ENCODE measurements at places on chromosomes 2 and 18.

GRCh38 chr2:161308178-161308955, at the start of gene PSMD14:
Gene PSMD14, plus strand, starts transcription at chr2:161308425. Its CDS starts 10,401 bp downstream, at chr2:161318826.
- DNase-seq, result peak; percentile 98

DNA sequence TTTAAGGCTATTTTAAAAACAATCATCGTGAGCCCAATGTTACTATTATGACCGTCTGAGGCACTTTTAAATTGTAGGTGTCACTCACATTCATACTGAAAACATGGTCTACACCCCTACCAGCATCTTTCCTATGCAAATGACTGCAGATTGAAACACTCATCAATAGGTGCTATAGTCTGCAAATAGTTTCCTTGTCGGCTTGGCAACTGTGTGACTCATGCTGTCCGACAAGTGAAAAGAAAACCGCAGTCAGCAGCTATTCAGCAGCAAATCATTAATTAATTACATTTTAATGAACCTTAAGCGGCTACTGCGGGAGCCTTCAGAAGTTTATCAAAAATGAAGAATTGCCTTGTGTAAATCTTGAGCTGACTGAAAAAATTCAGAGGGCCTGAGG, 134.4 kb downstream of the FIGN start:
- DNase-seq, result no peak

GRCh38 chr2:36493306-36493705, 104.7 kb downstream of the FEZ2 start:
- DNase-seq, result no peak

GRCh38 chr2:159891917-159892730, 94.1 kb upstream of the CD302 start:
- DNase-seq, result peak; percentile 29

GRCh38 chr2:227366769-227367426, 12.2 kb downstream of the TM4SF20 start:
- DNase-seq, result peak; percentile 79

DNA sequence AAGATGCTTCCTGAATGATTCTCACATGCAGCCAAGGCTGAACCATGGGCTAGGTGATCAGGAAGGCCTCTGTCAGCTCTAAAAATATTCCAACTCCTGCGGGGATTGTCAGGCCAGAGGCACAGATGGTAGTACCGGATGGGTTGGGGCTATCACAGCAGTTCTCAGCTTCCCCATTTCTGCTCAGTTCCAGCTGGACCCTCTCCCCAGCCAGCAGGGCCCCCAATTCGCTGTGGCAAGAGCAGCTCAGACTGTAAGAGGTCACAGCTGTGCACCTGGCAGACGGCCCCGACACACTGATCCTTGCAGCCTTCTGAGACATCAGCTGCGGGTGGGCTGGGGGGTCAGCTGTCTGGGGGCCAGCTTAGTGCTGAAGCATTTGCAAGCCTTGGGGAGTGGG, 43.6 kb upstream of the TCF7L1 start:
- DNase-seq, result no peak

DNA sequence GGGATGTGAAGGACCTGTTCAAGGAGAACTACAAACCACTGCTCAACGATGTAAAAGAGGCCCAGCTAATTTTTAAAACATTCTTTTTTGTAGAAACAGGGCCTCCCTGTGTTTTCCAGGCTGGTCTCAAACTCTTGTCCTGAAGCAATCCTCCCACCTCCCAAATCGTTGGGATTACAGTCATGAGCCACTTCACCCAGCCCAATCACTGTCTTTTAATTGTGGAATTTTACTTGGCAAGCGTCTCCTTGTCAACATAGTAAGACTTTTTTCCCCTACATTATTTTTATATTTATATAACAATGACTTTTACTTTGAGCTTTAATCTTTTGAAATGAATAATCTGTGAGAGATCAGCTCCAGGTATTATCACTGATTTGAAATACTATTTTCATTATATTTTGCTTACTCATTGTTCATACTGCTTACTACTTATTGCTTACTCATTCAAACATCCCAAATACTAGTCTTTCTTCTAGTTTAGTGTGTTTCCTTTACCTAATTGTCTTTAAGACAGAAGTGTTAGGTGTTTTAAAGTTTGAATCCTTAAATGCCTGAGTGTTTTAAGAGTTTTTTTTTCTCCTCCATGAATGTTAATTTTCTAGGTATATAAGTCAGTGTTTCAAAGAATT, 48.9 kb downstream of the PTPN4 start:
- peak; percentile 15 for DNase-seq

DNA sequence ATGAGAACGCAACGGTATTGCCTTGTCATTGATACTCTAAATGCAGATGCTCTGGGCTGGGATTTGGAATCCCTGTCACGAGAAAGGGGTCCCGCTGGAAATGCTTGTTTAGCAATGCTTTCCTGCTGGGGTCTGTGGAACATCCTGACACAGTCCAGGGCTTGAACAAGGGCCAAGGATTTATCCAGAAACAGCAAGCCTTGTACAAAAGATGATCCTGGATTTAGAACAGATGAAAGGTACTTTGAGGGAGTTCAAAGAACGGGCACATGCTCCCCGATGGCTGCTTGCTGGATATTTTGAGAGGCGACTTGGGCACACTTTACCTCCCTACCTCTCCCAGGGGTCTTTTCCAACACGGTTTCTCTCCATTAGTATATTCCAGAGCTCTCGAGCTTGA, 108.1 kb upstream of the CELF4 start:
- DNase-seq, result no peak

- DNase-seq, result no peak
Observed at GRCh38 chr2:70746094-70746974, 21.7 kb downstream of the ADD2 start.

GRCh38 chr2:21356086-21356856, 232.5 kb downstream of the TDRD15 start:
- DNase-seq, result no peak

GRCh38 chr2:43134571-43134889, 91.9 kb downstream of the ZFP36L2 start:
- DNase-seq, result no peak

- DNase-seq, result peak; percentile 64
Observed at GRCh38 chr18:45164551-45164950, 450.7 kb upstream of the SLC14A2 start.

DNA sequence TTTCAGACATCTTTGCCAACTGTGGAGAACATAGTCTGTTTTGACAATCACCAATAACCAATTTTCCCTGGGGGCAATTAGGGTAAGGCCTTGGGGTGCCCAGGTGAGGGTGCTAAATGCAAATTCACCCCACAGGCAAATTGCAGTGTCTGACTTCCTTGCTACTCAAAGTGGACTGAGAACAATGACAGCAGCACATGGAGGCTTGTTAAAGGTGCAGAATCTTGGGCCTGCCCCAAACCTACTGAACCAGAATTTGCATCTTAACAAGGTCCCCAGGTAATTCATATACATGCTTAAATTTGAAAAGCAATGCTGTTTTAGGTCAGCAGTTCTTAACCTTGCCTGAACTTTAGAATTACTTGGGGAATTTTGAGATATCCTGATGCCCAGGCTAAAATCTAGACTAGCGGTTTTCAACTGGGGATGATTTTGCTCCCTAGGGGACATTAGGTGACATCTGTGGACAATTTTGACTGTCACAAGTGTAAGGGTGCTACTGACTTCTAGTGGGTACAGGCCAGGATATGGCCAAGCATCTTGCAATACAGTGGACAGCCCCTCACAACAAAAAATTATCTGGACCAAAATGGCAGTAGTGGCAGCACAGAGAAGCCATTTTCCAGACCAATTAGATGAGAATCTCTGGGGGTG, 80.2 kb upstream of the GCFC2 start:
- DNase-seq, result no peak

DNA sequence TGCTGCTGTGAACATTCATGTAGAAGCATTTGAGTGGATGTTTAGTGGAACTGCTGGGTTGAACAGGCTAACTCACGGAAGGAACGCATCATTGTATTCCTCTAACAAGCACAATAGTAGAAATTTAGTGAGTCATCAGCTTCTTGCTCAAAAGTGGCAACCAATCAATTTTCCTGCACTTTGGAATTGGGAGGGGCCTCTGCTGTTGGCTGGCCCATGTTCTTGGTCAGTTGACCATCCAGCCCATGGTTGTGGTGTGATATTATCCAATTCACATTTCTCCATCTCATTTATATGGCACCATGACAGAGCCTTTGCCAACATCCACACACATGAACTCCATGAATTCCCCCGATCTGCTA, 95.0 kb downstream of the TNFRSF11A start:
- DNase-seq, result peak; percentile 16

DNA sequence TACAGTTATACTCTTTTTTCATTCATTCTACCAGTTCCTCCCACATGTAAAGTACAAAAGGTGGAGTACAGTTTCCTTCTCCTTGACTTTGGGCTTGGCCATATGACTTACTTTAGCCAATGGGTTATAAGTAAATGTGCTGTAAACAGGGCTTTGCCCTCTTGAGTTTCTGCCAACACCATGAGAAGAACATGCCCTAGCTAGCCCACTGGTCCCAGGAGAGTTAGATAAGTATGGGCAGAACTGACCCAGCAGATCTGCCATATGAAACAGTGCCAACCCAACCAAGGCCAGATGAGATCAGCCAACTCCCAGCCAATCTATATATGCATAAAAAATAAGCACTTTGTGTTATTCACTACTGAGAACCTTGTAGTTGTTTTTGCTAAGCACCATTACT, 25.5 kb downstream of the ZC3H8 start:
- DNase-seq, result peak; percentile 14

DNA sequence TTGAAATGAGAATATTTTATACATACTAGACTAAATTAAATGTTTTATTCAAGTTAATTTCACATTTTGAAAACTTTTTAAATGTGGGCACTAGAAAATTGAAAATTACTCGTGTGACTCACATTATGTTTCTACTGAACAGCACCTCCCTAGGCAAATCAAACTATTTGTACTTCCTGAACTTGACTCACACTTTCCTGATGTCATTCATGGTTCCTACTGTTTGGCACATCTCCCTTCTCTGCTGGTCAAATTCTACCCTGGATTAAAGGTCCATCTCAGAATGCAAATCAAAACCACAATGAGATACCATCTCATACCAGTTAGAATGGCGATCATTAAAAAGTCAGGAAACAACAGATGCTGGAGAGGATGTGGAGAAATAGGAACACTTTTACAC, 16.7 kb downstream of the LHCGR start:
- DNase-seq, result no peak

- DNase-seq, result no peak
Observed at GRCh38 chr2:175206866-175207265, 25.4 kb upstream of the ATP5MC3 start.

DNA sequence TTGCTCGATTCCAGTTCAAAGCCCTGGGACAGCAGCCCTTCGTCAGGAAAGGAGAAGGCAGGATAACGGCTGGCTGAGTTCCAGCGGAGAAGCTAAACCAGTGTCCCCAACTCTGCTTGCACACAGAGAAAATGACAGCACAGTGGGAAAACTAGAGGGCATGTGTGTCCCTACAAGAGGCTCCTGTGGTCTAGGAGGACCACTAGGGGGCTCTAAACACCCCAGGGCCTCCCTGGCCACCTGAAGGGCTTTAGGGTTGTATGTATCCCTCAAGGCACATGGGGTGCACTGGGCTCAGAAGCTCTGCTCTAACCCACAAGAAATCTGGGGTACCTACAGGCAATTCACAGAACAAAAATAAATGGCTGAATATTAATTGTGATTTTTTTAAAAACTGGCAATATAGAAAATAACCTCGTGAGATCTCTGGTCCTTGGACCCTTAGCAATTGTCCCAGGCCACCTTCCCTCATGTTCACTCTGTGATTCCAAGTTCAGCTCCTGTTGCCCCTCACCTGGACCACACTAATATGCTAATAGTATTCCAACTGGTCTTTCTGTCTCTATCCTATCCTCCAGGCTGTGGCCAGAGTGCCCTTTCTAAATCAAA, 17.5 kb downstream of the STAT1 start:
- DNase-seq, result peak; percentile 48

DNA sequence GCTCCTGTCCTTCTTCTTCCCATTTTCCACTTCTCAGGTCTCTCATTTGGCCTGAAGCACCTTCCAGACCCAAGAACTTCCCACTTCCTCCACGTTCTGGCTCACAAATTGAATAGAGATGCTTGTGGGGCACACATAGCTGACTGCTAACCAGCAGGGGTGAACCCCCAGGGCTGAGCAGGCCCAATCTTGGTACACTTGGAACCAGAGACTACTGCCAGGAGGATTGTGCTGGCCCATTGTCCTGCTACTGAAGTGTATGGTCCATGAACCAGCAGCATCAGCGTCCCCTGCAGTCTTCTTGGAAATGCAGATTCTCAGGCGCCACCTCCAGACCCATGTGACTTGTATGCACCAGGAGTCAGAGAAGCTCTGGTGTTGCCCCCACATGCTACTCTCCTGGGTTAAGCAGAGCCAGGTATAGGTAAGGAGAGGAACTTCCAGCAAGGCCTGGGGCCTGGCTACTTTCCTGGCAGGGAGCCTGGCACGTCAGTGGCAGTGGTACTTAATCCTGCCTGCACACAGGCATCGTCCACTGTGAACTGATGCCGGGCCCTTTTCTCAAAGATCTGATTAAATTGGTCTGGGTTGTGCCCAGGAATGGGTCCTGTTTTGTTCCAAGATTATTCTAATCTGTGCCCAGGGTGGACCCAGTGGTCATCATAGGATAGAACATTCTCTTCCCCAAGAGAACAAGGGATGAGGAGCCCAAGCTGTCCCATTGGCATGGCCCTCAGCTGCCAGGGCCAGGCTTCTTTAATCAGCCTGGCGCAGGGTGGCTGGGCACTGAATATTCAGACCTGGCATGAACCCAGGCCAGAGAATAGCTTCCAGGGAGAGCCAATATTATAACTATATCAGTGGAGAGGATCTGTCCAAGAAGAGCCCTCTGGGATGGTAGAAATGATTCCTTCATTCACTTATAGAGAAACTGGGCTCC, 248.7 kb downstream of the SOX11 start:
- no peak for DNase-seq

- DNase-seq, result peak; percentile 84
Observed at GRCh38 chr2:94986392-94986963, 39.0 kb upstream of the MAL start.

- DNase-seq, result no peak
Observed at GRCh38 chr2:44940732-44941464, 604 bp upstream of the SIX3 start.

DNA sequence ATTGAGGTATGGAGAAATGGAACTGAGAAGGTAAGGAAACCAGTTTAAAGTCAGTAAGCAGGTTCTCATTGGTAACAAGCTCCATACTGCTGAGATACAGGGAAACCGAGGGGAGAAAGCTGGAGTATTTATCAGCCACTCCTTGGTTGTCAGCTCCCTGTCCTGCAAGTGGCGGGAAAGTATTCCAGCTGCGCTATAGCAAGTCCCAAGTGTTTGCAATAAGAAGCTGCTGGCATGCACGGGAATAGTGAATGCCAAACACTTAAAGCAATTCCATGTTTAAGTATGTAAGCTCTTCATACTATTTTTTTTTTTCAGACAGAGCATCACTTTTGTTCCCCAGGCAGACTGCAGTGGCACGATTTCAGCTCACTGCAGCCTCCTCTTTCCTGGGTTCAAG, 1601.1 kb downstream of the SUCLG1 start:
- no peak for DNase-seq

GRCh38 chr2:47815764-47816163, 32.8 kb downstream of the MSH6 start:
- DNase-seq, result no peak

GRCh38 chr2:67565262-67565661, 168.1 kb downstream of the ETAA1 start:
- DNase-seq, result no peak

Measured in adipocyte (in vitro differentiated cells).